ENCODE measurements at places on chromosomes 1 and 21.

- DNase-seq: peak; percentile 85
Measured at GRCh38 chr1:235917267-235917811, 50.6 kb upstream of the LYST start.

DNA sequence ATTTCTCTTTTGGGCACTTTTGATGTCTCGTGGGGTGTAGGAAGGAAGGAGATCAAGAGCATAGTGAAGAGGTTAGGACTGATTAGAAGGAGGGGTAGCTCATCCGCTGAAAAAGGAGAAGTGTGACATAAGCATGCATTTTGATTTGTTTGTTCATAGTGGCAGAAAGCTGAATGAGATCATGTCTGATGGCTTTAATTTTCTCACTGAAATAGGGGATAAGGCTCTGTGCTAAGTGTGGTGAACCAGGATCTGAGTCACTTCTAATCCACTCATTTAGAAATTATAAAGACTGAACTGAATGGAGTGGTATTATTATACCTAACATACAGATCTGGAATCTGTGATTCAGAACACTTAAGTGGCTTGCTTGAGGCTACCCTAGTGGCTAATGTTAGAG is 344.5 kb downstream of the PDE4B start:
- no peak for DNase-seq

DNA sequence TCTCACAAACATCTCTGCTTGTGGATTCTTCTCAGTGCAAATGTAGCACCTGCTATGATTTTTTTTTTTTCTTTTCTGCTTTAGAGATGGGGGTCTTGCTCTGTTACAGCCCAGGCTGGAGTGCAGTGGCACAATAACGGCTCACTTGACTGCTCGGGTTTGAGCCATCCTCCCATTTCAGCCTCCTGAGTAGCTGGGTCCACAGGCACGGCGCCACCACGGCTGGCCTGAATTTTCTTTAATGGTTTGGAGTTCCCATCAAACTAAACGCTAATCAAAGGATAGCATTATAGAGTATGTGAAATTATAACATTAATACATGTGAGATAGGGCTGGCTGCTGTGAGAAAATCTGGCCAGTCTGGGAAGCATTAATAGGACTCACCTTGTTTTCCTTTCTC is 7.2 kb upstream of the PTGER3 start:
- no peak for DNase-seq

- no peak for DNase-seq
Measured at GRCh38 chr1:219906924-219907771, 21.2 kb downstream of the SLC30A10 start.

DNA sequence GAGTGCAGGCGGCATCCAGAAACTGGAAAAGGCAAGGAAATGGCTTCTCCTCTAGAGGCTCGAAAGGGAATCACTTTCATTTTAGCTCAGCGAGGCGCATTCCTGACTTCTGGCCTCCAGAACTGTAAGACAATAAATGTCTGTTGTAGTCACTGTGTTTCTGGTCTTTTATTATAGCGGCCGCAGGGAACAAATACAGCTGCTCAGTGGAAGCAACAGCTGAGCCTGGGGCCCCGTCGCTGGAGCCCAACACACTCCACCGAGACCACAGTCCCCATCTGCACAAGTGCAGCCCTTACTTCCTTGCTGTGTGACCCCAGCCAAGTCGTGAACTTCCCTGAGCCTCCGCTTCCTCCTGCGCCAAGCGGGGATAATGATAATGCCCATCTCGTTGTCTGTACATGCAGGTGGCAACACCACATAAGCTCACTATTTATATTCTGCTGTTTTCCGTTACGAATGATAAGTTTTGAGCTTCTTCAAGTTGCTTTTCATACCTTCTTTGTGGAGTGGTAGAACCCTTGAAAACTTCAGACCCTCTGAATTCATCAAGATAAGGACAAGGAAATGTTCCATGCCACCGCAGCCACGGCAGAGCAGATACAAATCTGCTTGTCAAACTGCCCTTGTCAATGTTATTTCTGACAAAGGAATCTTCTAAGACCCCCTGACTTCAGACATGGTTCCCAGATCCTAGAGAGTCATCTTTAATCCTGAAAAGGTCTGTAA is 3.2 kb upstream of the LAPTM5 start:
- no peak for DNase-seq

- no peak for DNase-seq
Measured at GRCh38 chr21:45873418-45873817, 108.2 kb upstream of the COL6A1 start.

- peak; percentile 10 for DNase-seq
Measured at GRCh38 chr1:239951511-239952140, 140.1 kb upstream of the FMN2 start.

DNA sequence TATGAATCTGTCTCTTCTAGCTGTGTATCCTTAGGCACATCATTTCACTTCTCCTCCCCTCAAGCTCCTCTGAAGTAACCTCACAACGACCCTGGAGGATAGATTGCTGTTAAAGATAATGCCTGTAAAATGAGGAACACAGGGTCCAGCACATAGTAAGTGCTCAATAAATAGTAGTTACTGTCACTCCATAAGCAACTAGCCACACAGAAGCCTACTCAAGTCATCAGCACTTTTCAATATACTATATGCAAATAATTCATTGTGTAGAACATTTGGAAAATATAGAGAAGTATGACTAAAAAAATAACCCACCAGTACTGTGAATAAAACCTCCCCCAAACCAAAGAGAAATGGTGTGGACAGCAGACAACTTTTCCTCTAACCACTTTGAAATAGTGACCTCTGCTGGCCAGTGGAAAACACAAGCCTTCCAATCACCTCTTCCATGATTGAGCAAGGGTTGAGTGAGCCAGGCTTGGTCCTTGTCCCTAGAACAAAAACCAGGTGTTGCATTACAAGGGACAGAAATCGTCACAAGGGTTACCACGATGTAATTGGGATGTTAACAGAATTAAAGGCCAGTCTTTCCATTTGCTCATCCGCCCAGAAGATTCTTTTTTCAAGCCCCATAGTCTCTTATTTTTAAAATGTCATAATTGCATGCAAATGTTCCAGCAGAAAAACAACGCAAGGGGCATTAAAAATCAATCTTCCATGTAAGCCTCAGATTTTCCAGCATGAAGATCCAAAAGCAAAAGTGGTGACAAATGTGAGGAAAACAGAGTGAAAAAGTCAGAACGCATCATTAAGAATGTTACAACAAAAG is 15.7 kb upstream of the GLIS1 start:
- DNase-seq: peak; percentile 56

DNA sequence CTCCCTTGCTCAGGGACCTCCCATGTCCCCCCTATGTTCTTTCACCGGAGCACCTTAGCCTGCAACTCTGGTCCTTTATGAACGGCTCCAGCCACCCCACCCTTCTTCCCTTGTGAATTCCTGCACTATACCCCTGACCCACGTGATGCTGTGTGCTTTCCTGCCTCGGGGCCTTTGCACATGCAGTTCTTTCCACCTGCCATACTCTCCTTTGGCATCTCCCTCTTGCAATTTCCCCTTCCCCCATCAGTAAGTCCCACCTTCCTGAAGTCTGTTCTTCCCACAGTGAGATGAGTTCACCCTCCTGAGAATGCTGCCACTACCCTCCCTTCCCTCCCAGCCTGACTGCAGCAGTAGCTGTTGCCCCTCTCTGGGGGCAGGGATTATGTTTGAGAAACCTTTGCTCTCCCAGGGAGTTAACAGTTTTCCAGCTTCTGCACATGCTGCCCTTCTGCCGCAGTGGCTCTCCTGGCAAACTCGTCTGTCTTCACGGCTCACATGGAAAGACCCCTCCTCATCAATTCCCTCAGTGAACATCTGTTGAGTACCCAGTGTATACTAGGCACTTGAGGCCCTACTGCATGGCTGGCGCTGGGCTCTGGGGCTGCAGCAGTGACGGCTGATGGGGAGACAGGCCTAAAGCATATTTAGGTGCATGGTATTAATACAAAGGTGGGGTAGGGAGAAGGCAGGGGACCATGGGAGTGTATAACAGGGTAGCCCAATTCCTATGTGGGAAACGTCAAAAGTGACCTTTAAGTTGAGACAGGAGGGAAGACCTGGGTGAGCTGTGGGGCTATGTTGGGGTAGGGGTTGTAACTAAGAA is 9.7 kb downstream of the ZNF362 start:
- no peak for DNase-seq

GRCh38 chr1:11790880-11791715 is 14.7 kb downstream of the MTHFR start:
- DNase-seq: no peak

- peak; percentile 17 for DNase-seq
Measured at GRCh38 chr1:45348966-45349677, 8.9 kb upstream of the MUTYH start.

DNA sequence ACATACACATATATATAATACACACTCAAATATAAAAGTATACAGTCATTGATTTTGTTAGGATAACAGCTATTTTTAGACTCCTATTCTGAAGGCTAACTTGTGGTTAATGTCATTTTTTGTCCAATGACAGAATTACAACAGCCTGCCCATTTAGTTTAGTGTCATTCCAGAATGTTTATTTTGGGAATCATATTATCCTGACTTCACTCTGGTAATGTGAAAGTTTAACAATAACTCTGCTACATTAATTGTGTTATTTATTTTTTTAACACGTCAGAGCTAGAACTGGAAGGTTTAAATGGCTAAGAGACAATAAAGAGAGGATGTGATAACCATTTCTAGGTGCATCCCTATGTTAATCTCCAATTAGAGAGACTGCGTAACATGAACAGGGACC is 648.1 kb downstream of the USP25 start:
- no peak for DNase-seq

DNA sequence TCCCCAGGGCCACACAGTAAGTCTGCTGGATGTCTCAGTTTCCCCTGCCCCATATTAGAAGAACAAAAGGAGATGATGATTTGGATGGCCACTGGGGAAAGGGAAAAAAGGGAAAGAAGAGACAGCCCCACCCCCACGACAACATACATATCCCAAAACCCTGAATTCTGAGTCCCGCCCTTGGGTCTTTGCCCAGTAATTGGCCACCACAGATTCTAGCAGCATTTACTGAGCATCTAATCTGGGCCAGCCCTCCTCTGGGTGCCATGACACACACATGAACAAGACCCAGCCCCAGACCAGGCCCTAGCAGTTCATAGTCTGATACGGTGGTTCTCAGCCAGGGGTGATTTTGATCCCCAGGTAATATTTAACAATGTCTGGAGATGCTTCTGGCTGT is 5.2 kb upstream of the TTC4 start:
- no peak for DNase-seq

DNA sequence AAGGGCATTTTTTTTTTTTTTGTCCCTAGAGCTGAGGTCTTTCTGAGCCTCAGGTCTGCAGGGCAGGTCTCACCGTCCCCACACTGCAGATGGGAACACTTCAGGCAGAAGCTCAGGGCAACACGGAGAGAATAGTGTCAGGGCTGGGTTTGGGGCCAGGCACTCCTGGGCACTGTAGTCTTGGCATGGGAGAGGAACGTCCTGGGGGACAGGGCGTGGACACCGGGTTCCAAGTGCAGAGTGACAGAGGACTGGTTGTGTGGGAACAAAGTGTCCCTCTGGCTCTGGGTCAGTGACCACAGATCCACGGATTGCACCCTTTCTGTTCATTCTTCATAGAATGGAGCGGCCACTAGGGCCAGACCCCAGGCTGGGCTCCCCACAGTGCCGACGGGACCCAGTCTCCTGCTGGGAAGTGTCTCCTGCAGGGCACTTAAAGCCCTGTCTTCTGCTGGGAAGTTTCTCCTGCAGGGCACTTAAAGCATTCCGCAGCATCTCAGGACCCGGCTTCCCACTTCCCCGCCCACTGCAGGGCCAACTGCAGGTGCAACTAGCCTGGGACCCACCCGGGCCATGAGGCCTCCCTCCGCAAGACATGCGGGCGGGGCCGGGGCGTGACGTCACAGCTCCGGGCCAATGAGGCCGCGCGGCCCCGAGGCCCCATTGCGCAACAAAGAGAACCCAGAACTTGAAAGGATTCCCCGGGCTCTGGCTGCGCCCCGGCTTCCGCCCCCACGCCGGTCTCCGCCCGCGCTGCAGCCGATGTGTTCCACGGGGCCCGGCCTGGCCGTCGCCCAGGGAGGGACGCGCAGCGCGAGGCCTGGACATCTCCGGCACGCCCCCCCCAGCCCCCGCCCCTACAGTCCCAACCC is 1.2 kb downstream of the GPR153 start:
- no peak for DNase-seq

DNA sequence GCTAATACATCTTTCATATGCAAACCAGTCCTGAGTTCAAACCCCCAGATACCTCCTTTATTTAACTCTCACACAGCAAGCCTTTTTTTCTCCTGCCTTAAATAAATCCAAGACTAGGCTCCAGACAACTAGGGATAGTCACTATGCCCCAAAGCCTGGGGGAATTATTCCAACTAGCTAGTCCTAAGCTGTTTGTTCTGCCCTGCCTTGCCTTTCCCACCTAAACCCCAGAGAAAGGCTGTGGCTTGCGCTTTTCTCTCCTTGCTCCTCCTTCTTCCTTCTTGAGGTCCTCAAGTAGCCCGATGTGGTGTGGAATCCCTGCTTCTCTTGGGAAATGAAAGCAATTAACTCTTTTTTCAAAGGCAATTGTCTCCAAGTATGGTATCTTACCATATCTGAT is 31.8 kb downstream of the C1orf87 start:
- DNase-seq: no peak

GRCh38 chr1:19028546-19029129 is 72.2 kb upstream of the IFFO2 start:
- DNase-seq: no peak

- peak; percentile 51 for DNase-seq
Measured at GRCh38 chr1:204463125-204464060, 31.2 kb downstream of the PIK3C2B start.

DNA sequence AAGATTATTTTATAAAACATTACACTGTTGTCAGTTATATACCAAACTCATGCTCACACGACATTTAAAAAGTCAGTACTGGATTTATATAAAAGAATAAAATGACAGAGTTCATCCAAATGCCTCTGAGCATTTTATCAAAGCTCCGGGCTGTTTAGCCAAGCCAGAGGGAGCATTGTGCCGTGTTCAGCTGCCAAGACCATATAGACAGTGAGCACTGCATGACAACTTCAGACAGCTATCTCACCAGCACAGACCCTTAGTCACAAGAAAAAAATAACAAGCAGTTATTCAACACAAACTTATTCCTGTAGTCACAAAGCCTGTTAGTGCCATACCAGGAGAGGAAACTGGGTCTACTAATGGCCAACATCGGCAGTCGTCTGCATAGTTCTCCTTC is 88.0 kb upstream of the PBX1 start:
- no peak for DNase-seq

DNA sequence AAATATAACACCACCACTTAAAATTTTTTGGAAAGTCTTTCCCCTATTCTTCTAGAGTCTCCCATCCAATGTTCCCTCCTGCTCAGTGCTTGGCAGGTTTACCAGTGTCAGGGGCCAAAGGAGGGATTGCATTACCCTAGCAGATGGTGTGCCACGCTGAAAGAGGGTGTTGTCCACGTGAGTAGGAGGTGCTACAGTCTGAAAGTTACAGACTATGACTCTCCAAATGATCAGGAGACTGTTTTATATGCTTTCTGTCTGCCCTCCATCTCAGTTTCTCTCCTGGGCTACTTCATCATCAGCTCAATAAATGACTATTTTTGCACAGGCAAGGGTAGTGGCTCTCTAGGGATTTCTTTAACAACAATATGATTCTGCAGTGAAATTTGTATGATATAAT is 31.3 kb upstream of the ANGPTL7 start:
- DNase-seq: peak; percentile 90
